Activated T-cell treated with anti-CD3 and anti-CD28 coated beads, Interleukin-2, amount 50 U/mL, for 24 hours (primary cell): ENCODE measurements at places on chromosomes 2 and 18.

DNA sequence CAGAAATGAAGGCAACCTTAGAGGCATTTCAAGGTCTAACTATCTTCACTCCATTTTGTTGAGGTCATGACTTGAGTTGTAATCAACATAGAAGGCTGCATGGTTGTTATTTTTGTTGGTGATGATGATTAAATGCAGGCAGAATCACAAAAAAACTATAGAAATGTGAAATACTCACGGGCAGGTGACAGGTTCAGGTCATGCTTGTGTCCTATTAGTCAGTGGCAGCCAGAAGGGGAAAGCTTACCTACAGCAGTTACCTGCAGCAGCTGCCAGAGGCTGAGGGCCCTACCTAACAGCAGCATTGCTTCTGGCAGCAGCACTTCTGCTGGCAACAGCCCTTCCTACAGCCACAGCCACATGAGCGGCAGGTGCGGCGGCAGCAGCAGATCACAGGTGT, 394 bp downstream of the SCYGR3 start:
- peaks cover 42% of the 10 kb centered on the region for H3K27me3 ChIP-seq
- DNase-seq = no peak
- H3K36me3 ChIP-seq = no peaks in the 10 kb centered on the region
- peaks cover 2% of the 10 kb centered on the region for H3K4me1 ChIP-seq
- no peak overlapping the region for H3K27ac ChIP-seq

- H3K4me1 ChIP-seq = peaks cover 14% of the 10 kb centered on the region
- H3K27ac ChIP-seq = no peak overlapping the region
- no peak for DNase-seq
Observed at GRCh38 chr2:219442256-219443015, 7.8 kb downstream of the SPEG start.

- no peak for DNase-seq
- H3K36me3 ChIP-seq = peaks cover 3% of the 10 kb centered on the region
- H3K4me1 ChIP-seq = peaks cover 28% of the 10 kb centered on the region
Observed at GRCh38 chr2:75416420-75417342, 144.1 kb downstream of the EVA1A start.

DNA sequence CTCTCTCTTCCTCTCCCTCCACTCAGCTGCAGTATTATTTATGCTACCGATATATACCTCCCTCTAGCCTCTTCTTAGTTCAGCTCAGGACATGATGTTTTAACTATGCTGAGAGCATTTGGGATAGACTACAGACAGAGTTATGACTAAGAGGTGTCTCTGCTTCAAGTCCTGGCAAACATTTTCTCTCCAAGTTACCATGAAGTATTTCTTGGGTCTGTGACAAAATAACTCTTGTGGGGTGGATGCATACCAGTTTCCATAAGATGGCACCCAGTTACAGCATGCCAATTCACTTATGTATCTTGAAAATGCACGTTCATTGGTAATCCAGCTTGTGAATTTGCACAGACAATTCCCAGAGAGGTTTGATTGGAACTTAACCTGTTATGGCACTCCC, 737.6 kb downstream of the SLC4A3 start:
- H3K4me1 ChIP-seq = no peaks in the 10 kb centered on the region
- DNase-seq = no peak
- H3K27me3 ChIP-seq = no peaks in the 10 kb centered on the region
- no peak overlapping the region for H3K27ac ChIP-seq
- H3K36me3 ChIP-seq = no peaks in the 10 kb centered on the region
- H3K4me3 ChIP-seq = no peak overlapping the region

DNA sequence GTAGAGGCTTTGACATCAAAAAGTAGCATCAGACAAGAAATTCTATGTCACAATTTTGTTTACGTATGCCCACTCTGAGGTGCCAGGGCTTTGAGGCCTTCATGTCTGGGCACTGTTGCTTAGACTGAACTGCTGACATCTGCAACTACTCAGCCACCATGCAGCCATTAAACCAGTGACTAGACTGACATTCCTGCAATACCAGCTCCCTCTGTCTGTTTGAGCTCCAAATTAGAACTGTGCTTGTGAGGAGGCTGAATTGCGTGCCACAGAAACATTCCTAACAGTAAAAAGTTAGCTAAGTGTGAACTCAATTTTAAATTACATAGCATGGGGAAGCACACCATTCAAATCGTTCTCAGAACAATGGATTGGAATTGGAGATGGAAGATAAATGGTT, 163.2 kb downstream of the INSIG2 start:
- no peaks in the 10 kb centered on the region for H3K4me1 ChIP-seq
- no peak overlapping the region for H3K27ac ChIP-seq
- H3K36me3 ChIP-seq = no peaks in the 10 kb centered on the region
- peaks cover 26% of the 10 kb centered on the region for H3K27me3 ChIP-seq

- H3K4me1 ChIP-seq = peaks cover 15% of the 10 kb centered on the region
- no peak for DNase-seq
- no peaks in the 10 kb centered on the region for H3K27me3 ChIP-seq
- peak overlapping the region; percentile 33 for H3K4me3 ChIP-seq
- H3K36me3 ChIP-seq = no peaks in the 10 kb centered on the region
Observed at GRCh38 chr2:49940626-49941025, 786.3 kb upstream of the FSHR start.

GRCh38 chr2:157152362-157152761, 105.1 kb upstream of the GALNT5 start:
- DNase-seq = no peak
- no peak overlapping the region for H3K4me3 ChIP-seq
- no peaks in the 10 kb centered on the region for H3K36me3 ChIP-seq
- no peak overlapping the region for H3K27ac ChIP-seq
- no peaks in the 10 kb centered on the region for H3K4me1 ChIP-seq

DNA sequence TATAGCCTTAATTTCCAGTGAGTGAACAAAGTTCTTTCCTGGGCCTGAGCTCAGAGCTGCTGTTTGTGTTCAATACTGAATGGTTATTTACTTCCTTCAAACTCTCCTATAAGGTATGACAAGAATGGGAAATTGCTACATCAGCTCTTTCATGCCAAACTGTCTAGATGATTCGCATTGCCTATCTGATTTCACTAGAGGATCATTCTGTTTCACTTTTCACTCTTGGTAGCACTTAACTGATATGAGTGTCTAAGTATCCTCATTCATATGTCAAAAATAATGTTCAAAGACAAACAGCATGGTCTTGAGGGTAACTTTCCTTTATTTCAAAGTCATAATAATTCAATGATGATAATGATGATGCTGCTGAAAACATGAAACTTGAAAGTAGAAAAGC, 32.9 kb upstream of the SCG2 start:
- no peak for DNase-seq
- H3K36me3 ChIP-seq = no peaks in the 10 kb centered on the region
- H3K27ac ChIP-seq = no peak overlapping the region
- no peaks in the 10 kb centered on the region for H3K4me1 ChIP-seq
- H3K27me3 ChIP-seq = peaks cover 3% of the 10 kb centered on the region

DNA sequence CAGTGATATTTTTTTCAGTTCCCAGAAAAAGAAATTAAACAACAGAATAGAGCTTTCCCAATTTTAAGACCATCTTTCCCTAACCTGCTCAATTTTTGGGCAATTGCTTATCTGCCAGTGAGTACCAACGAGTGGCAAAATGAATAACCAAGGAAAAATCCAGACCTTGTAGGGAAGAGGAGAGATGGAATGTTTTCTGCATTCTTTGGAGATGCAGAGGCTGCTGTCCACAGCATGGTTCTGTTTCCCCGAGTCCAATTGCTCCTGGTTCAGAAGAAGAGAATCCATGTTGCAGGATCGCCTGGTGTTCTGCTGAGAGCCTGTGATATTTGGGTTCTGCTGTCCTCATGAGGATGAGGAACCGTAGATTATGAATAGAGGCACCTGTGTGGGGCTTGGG, 68.2 kb upstream of the MGAT5 start:
- no peak for DNase-seq
- no peak overlapping the region for H3K4me3 ChIP-seq
- H3K4me1 ChIP-seq = peaks cover 85% of the 10 kb centered on the region
- H3K36me3 ChIP-seq = peaks cover 39% of the 10 kb centered on the region

DNA sequence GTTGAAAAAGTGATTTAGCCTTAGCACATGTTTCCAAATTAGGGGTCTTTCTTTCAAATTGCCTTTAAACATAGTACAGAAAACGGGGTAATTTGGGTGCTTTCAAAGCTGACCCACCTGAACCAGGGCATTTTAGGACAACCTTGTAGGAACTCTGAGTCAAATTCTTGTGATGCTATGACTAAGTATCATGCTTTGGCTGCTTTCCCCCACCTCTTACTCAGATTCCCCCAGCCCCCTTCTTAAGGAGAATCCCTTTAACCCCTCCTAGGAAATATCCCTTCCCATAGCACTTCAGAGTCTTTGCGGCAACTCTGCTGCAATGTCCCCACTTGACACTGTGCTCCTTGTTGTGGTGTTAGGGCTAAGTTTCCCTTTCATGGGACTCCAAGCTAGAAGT, 18.6 kb upstream of the KLF7 start:
- no peak overlapping the region for H3K4me3 ChIP-seq
- peaks cover 6% of the 10 kb centered on the region for H3K4me1 ChIP-seq
- H3K27me3 ChIP-seq = no peaks in the 10 kb centered on the region
- peak overlapping the region; percentile 19 for H3K27ac ChIP-seq
- DNase-seq = no peak
